Stimulated activated CD4-positive, alpha-beta T cell treated with anti-CD3 and anti-CD28 coated beads, Interleukin-2, amount 100 ng/mL, for 4 hours (primary cell): ENCODE measurements at places on chromosomes 2 and 18.

GRCh38 chr2:63819256-63819655, 22.4 kb upstream of the UGP2 start:
- no peak for DNase-seq

DNA sequence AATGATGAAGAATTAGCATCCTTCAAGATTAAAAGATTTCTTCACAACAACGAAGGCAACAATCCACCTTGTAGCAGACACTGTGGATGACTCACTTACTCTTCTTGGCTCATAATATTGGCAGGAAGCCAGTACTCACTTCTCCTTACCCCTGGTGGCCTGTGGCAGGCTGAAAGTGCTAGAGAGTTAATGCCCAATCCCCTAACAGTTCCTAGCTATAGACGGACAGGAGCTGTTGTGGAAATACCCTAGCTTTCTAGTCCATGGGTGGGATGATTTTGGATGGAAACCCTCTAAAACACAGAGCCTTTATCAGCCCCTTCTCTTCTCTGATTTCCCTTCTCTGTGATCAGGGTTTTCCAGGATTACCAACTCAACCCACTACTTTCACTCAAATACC, 128.6 kb upstream of the NYAP2 start:
- DNase-seq, result no peak

DNA sequence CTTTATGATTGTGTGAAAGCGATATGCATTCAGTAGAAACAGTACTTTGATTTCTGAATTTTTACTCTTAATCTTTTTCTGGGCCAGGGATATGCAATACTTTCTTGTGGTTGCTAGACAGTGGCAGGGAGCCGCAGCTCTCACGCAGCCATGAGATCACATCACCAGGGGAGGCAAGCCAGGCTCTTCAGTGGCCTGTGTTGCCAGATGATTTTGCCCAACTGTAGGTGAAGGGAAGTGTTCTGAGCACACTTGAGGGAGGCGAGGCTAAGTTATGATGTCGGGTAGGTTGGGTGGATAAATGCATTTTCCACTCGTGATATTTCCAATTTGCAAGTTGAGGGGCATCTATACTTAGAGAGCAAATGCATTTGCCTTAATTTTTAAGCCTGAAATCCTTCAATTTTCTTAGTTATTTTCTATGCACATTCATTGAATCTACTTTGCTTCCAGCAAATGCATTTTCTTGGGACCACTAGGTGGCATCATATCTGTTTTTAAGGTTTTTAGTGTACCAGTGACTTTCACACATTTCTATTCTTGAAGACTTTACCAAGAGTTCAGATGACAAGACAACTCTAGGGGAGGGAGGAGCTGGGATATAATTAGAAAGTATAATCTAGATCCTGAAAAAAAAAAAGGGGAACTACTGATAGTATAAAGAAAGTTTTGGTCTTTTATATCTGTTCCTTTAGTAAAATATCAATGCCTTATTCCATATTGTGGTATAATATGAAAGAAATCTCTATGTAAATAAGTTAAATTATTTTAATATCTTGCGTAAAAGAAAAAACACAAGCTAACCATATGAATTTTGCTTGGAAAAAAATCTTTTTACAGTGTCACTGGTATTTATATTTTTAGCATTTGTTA, 643.3 kb downstream of the SOCS6 start:
- no peak for DNase-seq

GRCh38 chr18:42164556-42164955, 209.5 kb downstream of the PIK3C3 start:
- no peak for DNase-seq

GRCh38 chr18:61245276-61245675, 88.0 kb upstream of the CDH20 start:
- DNase-seq, result no peak

- DNase-seq, result no peak
Observed at GRCh38 chr2:109009920-109010610, 21.0 kb upstream of the EDAR start.

DNA sequence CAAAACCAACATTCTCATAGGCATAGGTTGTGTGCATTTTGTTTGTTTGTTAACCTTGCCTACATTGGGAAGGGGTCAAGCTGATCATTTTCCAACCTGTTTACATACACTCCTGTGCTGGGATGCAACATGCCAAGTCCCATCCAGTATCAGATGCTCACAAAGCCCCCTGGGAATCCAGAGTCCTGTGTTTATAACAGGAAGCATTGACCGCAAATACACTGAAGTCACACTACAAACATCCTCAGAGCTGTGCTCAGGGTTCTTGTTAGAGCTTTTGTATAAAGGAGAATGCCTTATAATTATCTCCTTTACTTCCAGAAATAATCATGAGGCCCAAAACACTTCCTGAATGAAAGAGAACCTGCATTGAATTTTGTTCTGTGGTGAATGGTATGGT, 488.7 kb upstream of the TCF4 start:
- DNase-seq, result no peak

- no peak for DNase-seq
Observed at GRCh38 chr2:106061611-106062349, 132.3 kb downstream of the UXS1 start.

DNA sequence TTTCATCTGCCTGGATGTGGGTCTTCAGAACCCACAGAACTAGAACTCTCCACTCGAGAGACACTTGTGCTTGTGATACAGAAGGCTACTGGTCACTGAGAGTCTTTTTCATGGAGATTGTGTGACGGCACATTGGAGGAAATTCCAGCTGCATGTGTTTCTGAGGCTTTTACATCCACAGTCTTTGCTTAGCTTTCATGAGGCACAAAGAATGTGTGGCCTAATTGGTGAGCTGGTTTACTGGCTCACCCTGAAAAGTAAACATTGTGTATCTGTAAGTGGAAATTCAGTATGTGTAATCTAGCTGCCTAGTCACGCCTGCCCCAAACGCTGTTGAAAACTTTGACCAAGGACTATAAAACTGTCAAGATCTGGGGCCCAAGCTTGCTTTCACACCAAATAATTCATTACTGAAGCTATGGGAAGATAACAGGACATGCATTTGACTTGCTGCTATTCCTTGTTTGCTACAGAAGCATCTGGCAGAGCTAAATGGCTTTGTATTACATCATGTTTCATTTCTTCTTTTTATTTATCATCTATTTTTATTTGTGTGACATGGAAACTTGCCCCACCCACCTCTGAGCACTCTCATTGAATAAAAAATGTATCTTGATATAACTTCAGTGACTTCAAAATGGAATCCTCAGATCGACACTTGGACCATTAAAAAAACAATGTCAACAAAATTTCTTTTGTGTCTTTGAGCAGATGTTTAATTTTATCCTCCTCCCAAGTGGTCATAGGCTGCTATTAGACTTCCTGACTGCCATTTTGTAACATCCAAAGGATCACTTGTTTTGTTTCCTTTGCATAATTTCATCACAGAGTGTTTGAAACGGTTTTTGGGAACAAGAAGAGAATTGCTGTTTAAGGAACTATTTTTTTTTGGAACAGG, 80.2 kb downstream of the EFEMP1 start:
- no peak for DNase-seq

GRCh38 chr2:192029089-192029488, 165.6 kb downstream of the TMEFF2 start:
- no peak for DNase-seq

- no peak for DNase-seq
Observed at GRCh38 chr2:160911258-160911657, 249.0 kb upstream of the TANK start.

GRCh38 chr2:200415455-200415854, 94.4 kb downstream of the KCTD18 start:
- no peak for DNase-seq

DNA sequence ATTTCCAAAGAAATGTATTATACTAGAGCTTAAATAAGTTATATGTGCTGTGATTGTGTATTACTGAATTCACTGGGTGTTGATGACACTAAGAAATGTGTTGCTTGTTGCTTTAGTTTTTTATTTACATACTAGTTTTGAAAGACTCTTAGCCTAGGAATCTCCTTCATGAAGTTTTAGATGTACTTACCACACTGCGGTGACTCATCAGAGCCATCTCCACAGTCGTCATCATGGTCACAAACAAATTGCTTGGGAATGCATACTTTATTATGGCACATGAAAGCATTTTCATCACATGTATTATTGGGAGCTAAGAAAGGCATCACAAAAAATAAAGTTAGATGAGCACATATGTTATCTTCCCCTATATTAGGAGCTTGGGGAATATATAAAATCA, 1624.2 kb downstream of the LRP1B start:
- DNase-seq, result no peak

GRCh38 chr18:6327895-6328620, 86.7 kb downstream of the L3MBTL4 start:
- DNase-seq, result no peak

- DNase-seq, result no peak
Observed at GRCh38 chr2:45843136-45843535, 191.7 kb downstream of the PRKCE start.

- DNase-seq, result no peak
Observed at GRCh38 chr2:209821806-209822205, 50.2 kb downstream of the UNC80 start.

DNA sequence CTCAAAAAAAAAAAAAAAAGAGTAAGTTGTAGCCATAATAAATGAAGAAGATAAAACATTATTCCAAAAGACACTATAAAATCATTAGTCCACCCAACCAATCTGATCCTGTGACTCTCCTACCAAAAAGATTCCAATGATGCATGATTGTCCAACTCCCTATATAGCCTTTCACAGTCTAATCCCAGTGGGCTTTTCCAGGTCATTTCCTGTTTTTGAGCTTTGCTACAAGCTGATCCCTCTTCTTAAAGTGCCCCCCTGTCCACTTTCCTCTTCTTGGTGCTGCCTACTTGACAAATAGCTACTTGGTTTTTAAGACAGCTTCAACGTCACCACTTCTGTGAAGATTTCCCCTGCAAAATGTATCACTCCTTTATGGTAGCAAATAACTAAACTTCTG, 88.4 kb downstream of the SEMA4F start:
- no peak for DNase-seq
